ENCODE measurements at places on chromosomes 13 and 19. TPM values are rescaled to one million over a fixed set of nuclear protein-coding genes. Genes with fewer than 3 reads are reported as not detected.
A peak's percentile ranks its signal among the peaks of the same experiment; 100 is the strongest.

DNA sequence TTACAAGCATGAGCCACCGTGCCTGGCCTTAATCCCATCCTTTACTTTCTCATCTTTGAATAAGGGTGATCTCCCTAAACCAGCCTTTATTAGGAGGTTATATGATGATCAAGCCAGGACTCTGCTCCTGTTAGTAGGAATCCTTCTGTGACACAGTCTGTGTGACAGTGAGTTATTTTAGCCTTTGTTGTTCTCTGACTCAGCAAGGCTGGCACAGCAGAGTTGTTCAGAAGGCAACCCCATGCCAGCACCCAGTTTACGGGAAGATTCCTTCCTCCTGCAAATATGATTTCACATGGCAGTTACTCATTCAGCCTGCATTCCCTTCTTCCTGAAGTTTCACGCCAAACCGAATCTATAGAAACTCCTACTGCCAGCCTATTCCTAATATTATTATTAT lies 10.5 kb upstream of the MIER2 start:
- H3K36me3 ChIP-seq = peaks cover 2% of the 10 kb centered on the region
- peaks cover 2% of the 10 kb centered on the region for H3K27me3 ChIP-seq
- DNase-seq = no peak

The SCAF1 gene
- total RNA-seq = 39.9 TPM

GRCh38 chr19:40139533-40140287 lies 49.0 kb upstream of the ZNF780A start:
- H3K27ac ChIP-seq = no peak overlapping the region
- H3K27me3 ChIP-seq = peaks cover 5% of the 10 kb centered on the region
- no peaks in the 10 kb centered on the region for H3K36me3 ChIP-seq
- peaks cover 17% of the 10 kb centered on the region for H3K4me1 ChIP-seq
- H3K4me3 ChIP-seq = no peak overlapping the region

The ZNF93 gene
- total RNA-seq = 16.6 TPM

DNA sequence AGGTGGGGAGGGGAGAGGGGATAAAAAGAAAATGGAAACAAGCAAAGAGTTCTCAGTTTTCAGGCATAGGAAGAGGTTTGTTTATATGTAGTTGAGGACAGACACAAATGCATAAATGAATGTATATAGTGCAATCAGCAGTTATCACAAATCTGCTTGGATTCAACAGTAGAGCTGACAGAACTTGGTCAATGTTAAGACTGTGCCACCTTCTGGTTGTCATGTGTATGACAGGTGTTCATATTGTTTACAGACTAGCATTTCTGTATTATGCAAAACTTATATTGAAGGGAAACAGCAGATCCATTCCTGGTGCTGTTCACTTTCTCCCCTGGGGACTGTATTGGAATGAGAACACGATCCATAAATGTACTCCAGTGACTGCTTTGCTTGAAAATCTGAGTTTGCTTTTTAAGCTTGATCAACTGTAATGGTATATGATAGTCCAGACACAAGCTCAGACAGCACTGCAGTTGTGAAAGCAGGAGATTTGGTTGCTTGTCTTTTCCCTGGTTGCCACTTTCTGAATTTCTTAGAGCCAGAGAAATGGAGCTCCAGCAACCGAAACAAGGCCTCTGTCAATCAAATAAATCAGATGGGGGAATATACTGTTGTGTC lies 319.5 kb upstream of the OBI1 start:
- H3K4me1 ChIP-seq = no peaks in the 10 kb centered on the region
- no peaks in the 10 kb centered on the region for H3K36me3 ChIP-seq
- DNase-seq = peak; percentile 63
- no peak overlapping the region for H3K27ac ChIP-seq

GRCh38 chr19:5313307-5313706 lies 27.3 kb downstream of the PTPRS start:
- no peak overlapping the region for H3K4me3 ChIP-seq
- H3K27me3 ChIP-seq = peaks cover 8% of the 10 kb centered on the region
- no peaks in the 10 kb centered on the region for H3K4me1 ChIP-seq
- no peak overlapping the region for H3K27ac ChIP-seq
- DNase-seq = peak; percentile 34

Measured in activated naive CD4-positive, alpha-beta T cell treated with anti-CD3 and anti-CD28 coated beads for 36 hours (primary cell).